ENCODE measurements at places on chromosomes 11 and 22. TPM values are rescaled to one million over a fixed set of nuclear protein-coding genes. Genes with fewer than 3 reads are reported as not detected.

RBMXL2 gene
- not detected for total RNA-seq

SCGB1A1 gene
- not detected for total RNA-seq

MUC2 gene
- 0.06 TPM for total RNA-seq

GRIK4 gene
- total RNA-seq = not detected

UBQLNL gene
- total RNA-seq = not detected

OR52A1 gene
- total RNA-seq = not detected

ART5 gene
- total RNA-seq = not detected

CAVIN3 gene
- not detected for total RNA-seq

OR4C11 gene
- not detected for total RNA-seq

FXYD6 gene
- 90.1 TPM for total RNA-seq

TRIM48 gene
- total RNA-seq = not detected

FOLR2 gene
- not detected for total RNA-seq

DDX17 gene
- total RNA-seq = 356 TPM

TEX12 gene
- 0.28 TPM for total RNA-seq

Measured in SJCRH30 (cell line).